ENCODE measurements at places on chromosomes 11 and 22.

- no peak for DNase-seq
Measured at GRCh38 chr11:87560352-87560751, 522.6 kb downstream of the TMEM135 start.

- DNase-seq: no peak
Measured at GRCh38 chr11:86134580-86135318, 65.9 kb upstream of the PICALM start.

- no peak for DNase-seq
Measured at GRCh38 chr22:27223317-27224177, 566.2 kb downstream of the MIAT start.

- DNase-seq: no peak
Measured at GRCh38 chr22:32311551-32312071, 46.1 kb upstream of the RFPL3 start.

GRCh38 chr11:29026286-29026685 lies 918.1 kb downstream of the METTL15 start:
- DNase-seq: no peak

DNA sequence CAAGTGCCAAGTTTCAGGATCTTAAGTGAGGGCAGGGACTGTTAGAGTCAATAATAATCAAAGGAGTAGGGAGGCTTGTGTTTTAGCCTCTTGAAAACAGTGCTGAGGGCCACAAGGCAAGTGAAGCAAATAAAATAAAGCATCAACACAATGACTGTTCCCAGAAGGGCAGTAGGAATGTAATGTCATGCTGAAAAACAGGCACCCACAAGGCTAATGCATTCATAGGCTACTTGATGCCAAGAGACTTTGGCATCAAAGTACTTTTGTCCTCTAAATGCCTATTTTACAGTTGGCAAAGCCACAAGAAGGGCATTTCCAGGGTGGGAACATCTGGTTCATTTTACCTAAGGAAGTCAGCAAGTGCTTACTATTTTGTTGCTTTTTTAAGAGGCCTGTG lies 22.9 kb downstream of the RAB39A start:
- DNase-seq: no peak

DNA sequence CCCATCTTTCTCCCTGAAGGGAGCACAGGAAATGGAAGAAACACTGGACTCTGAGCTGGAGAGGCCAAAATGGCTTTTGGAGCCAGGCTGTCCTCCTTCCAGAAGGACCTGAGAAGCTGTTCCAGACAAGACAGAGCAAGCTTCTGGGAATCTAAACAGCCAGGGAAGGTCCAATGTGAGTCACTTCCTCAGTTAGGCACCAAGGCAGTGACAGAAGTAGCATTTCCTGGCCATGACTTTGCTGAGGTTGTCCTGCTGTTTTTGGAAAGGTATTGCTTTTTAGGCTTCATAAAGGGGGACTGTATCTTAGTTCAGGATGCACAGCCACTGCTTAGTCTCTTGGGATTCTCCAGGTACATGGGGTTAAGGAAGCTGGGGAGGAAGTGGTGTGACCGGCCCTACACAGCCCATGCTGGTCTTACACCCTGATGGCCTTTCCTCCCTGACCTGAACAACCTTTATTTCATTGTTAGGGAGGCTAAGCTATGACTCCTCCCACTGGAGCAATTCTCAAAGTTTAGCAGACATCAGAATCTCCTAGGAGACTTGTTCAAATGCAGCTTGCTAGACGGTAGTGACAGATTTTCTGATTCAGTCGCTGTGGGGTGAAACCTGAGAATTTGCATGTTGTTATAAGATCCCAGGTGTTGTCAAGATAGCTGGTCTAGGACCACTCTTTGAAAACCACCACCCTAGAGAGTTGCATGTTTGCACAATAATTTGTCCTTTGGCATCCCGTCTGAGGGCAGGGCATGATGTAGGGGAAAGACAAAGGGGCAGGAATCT lies 6.8 kb upstream of the INSC start:
- no peak for DNase-seq

- no peak for DNase-seq
Measured at GRCh38 chr22:28951969-28952521, 68.7 kb downstream of the ZNRF3 start.

GRCh38 chr11:116614306-116615210 lies 158.2 kb downstream of the BUD13 start:
- DNase-seq: no peak

DNA sequence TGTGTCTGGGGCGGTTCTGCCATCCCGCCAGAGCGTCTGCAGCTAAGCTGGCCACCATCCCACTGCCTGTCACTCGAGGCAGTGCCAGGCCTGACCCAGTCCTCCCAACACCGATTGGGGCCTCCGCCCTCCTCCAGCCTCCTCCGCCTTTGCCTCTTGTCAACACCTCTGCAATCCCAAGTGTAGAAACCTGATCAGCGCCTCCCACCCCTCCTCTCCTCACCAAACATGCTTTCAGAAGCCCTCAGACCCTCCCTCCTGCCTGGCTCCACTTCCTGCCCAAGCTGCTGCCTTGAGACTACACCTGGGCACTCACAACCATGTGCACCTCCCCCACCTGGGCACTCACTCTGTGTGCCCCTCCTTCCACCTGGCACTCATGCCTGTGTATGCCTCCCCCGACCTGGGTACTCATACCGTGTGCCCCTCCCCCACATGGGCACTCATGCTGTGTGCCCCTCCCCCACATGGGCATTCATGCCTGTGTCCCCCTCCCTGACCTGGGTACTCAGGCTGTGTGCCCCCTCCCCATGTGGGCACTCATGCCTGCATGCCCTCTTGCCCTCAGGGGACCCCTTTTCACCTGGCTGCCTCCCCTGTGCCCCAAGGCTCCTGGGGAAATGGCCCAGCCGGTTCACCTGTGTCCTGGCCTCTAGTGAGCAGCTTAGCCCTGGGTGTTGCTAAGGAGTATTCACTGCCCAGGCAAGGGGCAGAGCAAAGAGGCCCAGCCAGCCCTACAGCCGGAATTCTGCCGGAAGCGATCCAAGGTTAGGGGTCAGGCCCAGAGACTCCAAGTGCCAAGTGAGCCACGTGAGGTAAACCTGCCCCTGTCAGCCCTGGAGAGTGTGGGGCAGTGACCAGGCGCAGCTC lies 5.5 kb upstream of the IFITM10 start:
- no peak for DNase-seq

DNA sequence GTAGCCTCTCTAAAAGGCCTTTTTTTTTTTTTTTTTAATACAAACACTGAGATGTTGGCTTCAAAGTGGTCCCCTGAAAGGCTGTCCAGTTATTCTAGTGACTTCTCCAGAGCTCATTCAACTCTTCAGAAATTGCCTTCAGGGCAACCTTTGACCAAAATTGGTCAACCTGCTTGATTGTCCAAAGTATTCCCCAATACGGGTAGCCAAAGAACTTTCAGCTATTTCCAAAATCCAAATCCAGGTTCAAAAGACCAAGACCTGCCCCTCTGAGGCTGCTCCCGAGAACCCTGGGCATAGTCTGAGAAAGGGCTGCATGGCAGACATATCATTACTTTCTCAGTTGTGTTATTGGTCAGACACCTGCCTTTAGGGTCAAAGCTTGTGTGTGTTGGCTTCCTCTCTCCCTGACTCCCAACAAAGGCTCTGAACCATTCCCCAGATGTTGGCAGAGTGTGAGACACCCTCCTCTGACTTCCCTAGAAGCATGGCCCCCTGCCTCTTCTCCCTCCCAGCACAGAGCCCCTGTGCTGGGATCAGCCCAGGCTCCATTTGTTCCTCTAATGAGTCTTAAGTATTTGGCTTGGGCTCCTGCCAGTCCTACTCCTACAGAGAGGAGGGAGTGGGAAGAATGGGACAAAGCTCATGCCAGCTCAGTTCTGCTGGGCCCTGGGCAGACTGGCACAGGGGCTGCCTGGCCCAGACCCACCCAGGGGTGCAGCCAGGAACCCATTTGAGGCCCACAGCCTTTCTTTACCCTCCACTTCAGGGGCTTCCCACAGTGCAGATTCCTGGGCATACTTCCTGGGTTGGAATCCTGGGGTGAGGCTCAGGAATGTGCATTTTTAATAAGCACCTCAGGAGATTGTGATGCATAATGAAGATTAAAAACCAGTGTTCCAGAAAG lies 30.3 kb downstream of the TNKS1BP1 start:
- DNase-seq: no peak

GRCh38 chr11:38005597-38005996 lies 1407.6 kb upstream of the RAG2 start:
- no peak for DNase-seq

- no peak for DNase-seq
Measured at GRCh38 chr11:121337078-121337477, 44.5 kb downstream of the SC5D start.

DNA sequence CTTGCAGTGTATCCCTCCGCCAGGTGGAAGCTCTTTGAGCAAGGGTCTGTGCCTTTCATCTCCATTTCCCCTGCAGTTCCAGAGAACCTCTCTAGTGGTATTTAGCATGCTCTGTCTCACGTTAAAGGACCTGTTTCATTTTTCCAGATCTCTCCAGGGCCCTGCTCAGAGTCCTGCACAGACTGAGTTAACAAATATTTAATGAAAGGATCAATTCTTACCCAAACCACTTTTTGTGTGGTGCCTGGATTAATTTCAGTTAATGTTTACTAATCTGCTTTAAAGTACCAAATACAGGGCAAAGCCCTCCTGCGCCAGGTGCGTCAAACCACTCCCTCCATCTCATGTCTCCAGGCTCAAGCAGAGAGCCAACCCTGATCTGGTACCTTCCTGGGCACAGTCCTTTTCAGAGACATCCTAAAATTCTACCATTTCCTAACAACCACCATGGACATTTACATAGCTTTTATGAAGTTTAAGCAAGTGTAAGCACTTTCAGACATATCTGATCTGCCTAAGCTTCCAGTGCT lies 18.7 kb upstream of the ACER3 start:
- no peak for DNase-seq

GRCh38 chr11:62104816-62105653 lies 18.8 kb upstream of the INCENP start:
- DNase-seq: peak; percentile 10

DNA sequence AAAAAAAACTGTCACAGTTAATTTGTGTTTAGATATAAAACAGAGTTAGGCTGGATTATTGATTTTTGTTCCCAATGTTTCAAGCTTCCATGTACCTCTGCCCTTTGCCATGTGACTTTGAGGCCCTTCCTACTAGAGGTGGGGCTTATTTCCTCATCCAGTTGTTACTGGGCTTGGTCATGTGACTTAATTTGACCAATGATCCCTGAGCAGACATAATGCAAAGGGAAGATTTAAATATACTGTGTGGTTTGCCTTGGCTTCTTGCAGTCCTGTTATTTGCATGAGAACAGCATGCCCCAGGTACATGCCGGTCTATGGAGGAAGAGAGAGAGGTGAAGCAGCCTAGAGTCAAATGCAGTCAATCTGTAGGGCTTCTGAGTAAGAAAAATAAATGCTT lies 347.0 kb downstream of the MIAT start:
- DNase-seq: no peak

DNA sequence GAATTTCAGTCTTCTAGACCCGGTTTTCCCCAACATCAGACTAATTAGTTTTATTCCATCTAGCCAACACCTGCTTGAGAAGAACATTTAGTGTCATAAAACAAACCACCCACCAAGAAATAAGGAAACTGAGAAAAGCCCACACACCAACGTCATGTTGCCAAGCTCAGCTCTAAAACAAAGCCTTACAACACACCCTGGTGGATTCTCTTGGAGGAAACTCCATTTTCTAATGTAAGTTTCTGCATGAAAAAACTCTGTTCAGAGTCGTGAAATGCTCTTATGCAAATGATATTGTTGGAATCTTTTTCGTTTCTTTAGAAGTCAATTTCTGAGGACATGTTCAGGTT lies 105.0 kb upstream of the RAG2 start:
- no peak for DNase-seq

DNA sequence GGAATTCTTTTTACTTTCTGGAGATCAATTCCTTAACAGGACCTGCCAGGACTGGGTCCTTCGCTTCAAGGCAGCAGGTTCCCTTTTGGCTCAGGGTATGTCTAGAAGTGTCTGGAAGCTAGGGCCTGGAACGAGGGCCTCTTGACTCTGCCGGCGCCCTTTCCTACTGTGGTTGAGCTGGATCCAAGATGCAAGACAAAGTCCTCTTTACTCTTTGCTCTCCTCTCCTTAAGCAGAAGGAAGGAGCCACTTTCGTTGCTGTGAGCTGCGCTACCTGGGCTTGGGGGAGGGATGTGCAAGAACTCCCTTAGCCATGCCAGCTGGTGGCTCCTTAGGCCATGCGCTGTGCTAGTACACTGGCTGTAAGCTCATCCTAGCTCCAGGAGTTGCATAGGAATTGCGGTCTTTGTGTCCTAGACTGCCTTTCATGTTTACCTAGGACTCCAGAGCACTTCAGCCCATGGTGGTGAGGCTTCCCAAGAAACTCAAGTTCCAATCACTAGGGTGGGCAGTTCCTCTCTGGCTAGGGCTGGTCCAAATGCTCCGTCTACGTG lies 18.1 kb downstream of the GLB1L2 start:
- no peak for DNase-seq

DNA sequence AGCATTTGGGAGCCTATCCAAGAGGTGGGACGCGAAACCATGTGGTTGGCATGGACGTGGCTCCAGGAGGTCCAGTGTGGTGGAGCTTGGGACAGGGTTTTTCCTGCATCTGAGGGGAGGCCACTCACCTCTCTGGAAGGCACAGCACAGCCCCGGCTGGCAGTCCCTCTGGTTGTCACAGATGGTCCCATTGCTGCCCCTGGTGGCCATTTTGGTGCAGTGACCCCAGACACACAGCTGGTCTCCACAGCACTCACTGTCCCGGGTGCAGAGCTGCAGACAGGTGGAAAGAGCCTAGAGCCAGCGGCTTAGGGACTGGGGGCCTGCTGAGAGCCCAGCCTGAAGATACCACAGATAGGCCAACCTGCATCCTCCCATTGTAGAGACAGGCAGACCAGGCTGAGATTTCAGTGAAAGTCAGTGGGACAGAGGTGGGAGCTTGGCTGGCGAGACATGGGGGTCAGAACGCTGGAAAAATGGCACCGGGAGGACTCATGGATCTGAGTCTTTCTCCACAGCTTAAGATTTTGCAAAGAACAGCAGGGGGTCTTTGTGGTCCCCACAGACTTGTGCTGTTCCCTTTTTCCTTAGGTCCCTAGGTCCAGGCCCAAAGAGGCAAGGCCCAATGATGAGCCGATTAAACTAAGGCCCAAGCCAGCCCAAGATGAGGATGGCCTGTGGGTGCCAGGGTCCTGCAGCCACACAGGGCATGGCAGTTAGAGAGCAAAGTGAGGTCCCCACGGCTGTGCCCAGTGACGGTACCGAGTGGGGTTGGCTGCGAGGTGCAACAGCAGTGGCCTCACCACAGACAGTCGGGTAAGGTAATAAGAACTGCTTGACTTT lies 41.4 kb downstream of the DKK3 start:
- DNase-seq: peak; percentile 44

- DNase-seq: no peak
Measured at GRCh38 chr11:129960216-129961214, 42.1 kb downstream of the PRDM10 start.

DNA sequence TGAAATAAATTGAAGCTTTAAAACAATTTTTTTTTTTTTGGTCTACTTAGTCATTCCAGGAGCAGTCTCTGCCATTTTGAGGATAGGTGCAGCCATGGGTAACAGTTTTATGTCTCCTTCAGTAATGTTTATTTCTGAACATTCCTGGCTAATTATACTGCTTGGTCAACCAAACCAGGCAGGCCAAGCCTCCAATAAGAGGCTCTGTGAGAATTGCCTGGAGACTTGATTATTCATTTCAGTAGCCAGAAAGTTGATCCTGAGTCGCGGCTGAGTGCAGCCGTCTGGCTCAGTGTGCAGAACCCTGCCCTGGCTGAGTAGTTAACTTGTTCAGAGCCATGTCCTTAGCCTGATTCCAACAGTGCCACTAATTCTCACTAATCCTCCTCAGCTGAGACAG lies 364.0 kb upstream of the FAT3 start:
- no peak for DNase-seq

All from central memory CD4-positive, alpha-beta T cell (primary cell).